ENCODE measurements at places on chromosomes 6 and 20.

- no peak for DNase-seq
Measured at GRCh38 chr20:37558779-37559178, 31.1 kb upstream of the BLCAP start.

- DNase-seq: no peak
Measured at GRCh38 chr6:88494401-88495140, 328.4 kb upstream of the CNR1 start.

DNA sequence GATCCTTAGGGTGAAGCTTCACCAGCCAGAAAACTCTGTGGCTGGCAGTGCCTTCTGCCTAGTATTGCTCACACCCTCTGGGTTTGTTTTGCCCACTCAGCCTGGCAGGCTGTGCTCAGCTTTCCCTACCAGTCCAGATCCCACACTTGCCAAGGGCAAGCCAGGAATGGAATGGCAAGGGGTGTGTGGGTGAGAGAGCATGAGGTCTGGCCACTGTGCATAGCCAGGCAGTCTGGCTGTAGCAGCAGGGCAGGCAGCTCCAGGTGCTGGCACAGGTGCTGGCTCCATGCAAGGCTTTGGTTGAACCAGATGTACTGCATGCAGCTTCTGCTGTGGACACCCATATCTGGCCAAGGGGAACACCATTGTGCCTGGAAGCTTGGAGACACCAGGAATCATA, 1720.3 kb downstream of the HACE1 start:
- DNase-seq: no peak

GRCh38 chr6:141890661-141891060, 242.1 kb upstream of the GJE1 start:
- DNase-seq: no peak

DNA sequence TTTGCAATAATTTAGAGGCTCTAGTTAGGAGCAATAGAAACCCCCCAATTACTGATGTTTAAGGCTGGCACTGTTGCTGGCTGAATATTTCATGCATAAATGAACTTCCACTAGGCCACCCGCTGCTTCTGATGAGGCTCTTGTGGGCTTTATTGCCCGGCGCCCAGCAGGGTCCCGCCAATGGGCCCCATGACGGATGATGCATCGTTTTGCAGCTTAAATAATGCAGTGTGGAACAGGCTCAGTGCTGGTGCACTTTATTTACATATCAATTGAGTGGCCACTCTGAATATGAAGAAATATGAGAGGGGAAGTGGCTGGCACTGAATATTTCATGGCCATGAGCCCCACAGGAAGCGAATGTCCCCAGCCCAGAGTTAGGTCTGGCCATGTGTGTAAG, 155.3 kb upstream of the MAFB start:
- DNase-seq: no peak

GRCh38 chr20:23492292-23492691, 1.4 kb downstream of the CST8 start:
- DNase-seq: no peak

- DNase-seq: no peak
Measured at GRCh38 chr20:36126836-36127527, 27.6 kb upstream of the EPB41L1 start.

- no peak for DNase-seq
Measured at GRCh38 chr6:14730654-14731053, 515.2 kb upstream of the JARID2 start.

- no peak for DNase-seq
Measured at GRCh38 chr20:49853640-49854039, 41.0 kb downstream of the SLC9A8 start.

DNA sequence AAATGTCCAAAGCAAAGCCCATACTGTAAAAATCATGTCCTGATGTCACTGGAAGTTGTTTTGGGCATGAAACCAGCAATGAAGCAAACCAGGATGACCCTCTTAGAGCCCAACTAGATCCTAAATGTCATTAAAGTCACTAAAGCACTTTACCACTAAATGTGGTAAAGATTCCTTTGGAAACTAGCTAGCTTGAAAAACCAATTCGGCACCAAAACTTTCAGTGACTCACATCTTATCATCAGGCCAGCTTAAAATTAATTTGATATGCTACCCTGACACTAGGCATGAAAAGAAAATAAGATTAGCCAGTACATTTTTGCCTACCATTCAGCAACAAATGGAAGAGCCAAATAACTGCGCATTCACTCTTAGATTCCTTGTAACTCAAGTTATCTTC, 145.8 kb downstream of the PACRG start:
- DNase-seq: no peak

DNA sequence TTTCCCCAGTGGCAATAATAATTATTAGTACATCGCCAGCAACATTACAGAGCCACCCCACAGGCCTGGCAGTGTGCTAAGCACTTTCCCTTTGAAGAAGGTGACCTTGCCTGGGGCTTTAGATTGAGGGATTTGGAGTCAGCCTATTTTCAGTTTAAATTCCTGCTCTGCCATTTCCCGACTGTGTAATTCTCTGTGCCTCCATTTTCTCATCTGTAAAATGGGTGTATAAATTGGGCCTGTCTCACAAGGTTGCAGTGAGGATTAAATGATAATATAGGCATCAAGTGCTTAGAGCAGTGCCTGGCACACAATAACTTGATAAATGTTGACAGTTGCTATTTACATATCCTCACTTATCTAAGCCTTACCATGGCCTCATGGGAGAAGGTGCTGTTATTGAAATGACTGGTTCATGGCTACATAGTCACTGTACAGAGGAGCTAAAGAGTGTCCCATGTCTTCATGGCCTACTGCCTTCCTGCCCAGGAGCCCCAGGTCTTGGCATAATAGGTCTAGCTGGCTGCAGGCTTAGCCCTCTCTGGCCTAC, 5.1 kb upstream of the SCRT2 start:
- no peak for DNase-seq

DNA sequence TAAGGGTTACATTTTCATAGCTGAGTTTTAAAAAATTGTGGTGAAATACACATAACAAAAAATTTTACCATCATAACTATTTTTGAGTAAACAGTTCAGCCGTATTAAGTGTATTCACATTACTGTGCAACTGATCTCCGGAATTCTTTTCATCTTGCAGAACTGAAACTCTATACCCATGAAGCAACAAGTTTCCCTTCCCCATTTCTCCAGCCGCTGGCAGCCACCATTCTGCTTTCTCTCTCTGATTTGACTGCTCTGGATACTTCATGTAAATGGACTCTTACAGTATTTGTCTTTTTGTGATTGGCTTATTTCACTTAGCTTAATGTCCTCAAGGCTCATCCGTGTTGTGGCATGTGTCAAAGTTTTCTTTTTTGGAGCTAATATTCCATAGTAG, 341.6 kb downstream of the QKI start:
- DNase-seq: no peak

GRCh38 chr6:168793649-168794048, 352.7 kb downstream of the SMOC2 start:
- no peak for DNase-seq

DNA sequence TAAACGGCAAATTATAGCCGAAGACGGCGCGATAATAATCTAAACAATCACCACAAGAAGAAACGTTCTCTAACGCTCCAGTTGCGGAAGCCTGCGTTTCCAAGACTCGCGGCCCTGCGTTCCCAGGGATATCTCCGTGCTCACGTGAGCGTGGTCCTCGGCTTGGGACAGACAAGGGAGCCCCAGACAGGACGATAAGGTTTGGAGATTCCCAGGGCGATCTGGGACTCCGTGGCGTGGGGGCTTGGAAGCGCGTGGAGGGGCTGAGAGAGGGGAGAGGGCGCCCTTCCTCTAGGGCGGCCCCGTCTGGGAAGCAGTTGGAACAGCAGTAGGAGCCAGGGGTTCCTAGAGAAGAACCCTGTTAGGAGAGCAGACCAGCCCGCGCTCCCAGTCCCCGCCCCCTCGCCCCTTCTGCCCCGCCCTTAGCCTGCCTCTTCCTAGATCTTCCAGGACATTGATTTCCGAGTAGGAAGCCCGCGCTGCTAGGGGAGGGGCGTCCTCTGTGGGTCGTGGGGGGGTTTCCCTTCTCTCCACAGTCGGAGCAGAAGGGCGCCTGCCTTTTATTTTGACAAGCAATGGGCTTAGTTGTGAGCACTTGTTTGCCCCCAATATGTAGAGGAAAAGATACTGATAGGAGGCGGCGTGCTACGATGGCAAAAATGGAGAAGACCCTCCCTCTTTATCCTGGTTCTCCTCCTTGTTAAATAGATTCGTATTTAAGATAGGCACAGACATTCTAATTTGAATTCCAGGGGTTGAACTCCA, 10.6 kb downstream of the NRN1 start:
- DNase-seq: no peak

DNA sequence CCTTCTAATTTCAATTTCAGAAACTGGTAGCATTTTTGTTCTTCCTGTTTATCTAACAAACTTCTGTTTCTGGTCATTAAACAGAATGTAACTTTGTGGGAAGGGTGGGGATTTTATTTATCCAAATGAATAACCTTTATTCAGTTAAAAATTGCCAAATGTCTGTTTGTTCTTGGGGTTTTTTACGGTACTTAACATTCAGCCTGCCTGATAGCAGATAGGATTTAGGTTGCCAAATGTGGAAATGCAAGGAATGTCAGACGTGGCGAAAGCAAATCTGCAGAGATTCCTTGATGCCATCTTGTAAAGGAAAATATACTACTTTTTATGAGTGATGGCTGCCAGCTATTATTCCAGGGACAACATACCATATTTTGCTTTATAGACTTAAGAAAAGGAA, 95.7 kb downstream of the LYRM2 start:
- no peak for DNase-seq

DNA sequence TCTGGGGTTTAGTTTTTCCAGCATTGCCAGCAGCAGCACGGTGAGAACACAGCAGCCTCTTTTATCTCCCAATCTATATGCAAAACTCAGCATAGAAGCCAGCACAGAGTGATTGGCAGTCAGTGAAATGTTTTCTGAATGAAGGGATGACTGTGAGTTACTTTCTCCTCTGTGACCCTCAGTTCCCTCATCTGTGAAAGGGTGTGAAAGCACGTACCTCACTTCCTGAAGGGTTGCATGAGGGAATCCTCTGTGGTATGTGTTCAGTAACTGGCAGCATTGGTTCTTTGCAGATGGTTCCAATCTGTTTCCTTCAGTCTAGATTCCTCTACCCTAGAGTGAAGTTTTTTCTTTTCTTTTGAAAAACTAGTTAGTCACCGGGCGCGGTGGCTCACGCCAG, 40.0 kb downstream of the EFCAB8 start:
- DNase-seq: no peak

DNA sequence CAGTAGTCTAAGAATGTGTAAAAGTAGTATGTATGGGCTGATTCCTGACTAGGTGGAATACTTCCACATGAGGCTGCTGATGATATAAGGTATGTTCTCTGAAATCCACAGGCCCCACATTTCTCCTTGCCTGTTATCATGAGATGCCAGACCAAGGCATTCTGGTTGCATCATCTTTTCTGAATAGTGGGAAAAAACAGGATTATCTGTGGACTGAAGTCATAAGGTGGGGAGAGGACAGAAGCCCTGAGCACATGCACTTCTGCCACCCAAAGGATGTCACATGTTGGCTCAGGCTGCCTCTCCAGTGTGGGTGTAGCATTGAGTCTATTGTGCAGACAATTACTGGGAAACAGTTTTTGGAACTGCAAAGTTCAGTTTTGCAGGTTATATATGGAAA, 184.5 kb upstream of the RAB32 start:
- no peak for DNase-seq

DNA sequence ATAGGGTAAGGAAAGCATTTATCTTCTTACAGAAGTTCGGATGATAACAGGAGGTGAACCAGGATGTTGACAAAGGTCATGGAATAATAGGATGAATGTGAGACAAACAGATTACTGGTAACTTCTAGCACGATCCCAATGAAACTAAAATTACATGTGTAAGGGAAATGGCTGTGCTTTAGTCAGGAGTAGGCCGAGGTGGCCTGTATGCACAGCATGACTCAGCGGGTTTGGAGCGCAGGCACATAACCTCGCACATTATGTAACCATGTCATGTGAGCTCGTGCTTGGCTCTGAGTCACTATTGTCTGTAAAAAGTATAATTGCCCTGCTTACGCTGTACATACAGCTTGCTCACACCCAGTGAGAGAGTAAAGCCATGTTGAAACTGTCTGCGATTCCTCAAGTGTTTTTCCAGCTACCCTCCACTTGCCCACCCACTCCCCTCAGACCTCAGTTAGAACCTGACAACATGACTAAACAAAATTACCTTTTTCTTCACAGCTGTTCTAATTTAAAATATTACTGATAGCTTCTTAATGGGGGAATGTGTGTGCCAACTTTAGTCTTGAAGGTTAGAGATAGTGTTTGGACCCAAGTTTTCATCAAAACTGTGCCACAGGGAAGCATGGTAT, 8.2 kb downstream of the CYB5R4 start:
- DNase-seq: peak; percentile 10

- no peak for DNase-seq
Measured at GRCh38 chr6:107411161-107411560, 48.2 kb downstream of the PDSS2 start.

- DNase-seq: no peak
Measured at GRCh38 chr20:58330249-58330648, 20.7 kb downstream of the RAB22A start.

DNA sequence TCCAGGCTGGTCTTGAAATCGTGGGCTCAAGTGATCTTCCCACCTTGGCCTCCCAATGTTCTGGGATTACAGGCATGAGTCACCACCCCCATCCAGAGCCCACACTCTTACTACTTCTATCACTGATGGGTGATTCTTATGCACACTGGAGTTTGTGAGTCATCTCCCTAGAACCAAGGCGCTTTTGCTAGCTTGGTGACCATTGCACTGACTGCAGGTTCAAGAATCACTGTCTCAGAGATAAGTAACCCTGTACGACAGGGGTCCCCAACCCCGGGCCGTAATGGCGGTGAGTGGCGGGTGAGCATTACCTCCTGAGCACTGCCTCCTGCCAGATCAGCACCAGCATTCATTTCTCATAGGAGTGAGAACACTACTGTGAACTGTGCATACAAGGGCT, 118.8 kb downstream of the MAP3K7 start:
- DNase-seq: peak; percentile 62

GRCh38 chr6:11434565-11435326, 102.8 kb upstream of the TMEM170B start:
- DNase-seq: no peak

- no peak for DNase-seq
Measured at GRCh38 chr6:168193816-168194721, 115.1 kb upstream of the FRMD1 start.

- no peak for DNase-seq
Measured at GRCh38 chr6:152462716-152463115, 174.4 kb downstream of the SYNE1 start.

DNA sequence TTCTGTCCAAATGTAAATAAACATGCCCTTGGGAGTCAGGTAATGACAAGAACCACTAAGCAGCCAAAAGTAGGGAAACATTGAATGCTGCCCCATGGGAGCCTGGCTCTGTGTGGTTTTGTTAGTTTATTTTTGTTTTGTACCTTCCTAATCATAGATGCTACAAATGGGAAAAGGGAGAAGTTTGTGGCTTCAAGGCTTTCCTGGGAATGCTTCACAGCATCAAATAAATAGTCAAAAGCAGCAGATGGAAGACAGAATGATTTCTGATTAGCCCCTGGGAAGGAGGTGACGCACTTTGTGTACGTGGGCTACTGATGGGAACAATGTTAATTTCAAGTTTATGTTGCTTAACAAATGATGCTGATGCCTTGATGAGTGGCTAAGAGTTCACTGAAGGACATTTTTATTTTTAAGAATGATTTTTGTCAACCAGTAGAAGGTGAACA, 532.7 kb downstream of the BCKDHB start:
- no peak for DNase-seq
